Cardiac septum (tissue), 1 donor: ENCODE measurements at places on chromosomes 6 and 20.

DNA sequence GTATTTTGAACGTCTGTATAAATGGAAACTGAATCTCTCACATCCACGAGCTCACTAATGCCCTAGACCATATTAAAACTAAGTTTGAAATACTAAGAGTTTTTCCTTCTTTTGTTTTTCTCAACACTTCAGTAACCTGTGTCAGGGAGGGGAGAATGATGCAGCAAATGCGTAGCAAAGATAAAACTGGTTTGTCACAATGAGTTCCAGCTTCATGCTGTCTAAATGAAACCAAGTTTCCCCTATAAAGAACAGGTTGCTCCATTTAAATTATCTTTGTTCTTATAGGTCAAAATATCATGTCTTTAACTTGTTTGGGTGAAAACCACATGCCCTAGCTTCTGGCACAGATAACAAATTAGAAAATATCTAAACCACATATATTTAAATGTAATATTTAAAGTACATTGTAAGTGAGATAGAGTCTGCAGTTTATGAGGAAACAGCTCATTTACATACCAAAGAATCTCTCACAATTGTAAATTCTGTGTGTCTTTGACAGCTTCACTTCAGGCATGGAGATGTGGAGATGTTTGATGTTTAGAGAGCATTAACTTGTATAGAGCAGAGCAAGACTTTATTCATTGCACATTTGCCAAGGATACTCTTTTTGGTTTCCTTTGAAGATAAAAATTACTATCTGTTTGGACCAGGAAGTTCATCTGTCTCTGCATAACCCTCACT, 7.3 kb downstream of the TRDN start:
- no peak for DNase-seq

DNA sequence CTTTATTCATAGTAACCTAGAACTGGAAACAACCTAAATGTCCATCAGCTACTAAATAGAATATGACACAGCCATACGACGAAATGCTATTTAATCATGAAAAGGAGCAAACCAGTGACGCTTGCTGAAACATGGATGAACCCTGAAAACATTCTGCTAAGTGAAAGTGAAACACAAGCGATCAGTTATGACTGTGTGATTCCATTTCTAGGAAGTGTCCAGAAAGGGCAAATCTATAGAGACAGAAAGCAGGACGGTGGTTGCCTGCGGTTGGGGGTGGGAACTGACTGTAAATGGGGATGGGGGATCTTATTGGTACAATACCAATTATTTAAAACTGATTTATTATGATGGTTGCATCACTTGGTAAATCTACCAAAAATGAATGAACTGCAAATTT, 126.8 kb downstream of the IPCEF1 start:
- no peak for DNase-seq

GRCh38 chr20:44186674-44187053, 324 bp downstream of the JPH2 start:
- no peak for DNase-seq

DNA sequence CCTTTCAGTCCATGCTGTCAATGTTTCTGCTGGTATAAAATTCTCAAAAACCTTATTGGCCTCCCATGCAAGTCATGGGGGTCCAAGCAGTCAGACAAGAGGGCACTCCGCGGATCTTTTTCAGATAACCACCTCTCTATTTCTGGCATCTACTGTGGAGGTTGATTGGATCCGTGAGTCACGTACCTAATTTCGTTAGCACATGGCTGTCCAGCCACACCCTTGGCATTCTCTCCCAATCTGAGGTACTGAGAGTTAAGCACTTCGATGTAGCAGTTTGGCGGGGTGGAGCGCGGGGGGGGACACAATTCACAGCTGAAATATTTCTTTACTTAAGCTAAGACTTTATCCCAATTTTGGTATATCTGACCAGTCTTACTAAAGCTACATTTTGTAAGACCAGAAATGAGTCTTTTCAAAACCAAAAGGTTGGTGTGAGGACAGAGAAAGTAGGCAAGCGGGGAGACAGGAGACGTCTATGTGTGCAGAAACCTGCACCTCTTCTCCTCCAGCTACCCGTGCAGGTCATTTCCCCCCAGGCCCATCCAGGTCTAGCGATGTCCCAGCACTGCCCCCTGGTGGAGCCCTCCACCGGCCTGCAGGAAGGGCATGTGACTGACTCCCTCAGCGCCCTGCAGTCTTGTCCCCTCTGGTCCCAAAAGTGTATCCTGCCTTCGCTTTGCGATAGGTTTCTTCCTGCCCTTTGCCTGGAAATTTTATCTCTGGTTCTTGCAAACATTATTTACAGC, 113.1 kb downstream of the ADAT2 start:
- DNase-seq, result no peak

DNA sequence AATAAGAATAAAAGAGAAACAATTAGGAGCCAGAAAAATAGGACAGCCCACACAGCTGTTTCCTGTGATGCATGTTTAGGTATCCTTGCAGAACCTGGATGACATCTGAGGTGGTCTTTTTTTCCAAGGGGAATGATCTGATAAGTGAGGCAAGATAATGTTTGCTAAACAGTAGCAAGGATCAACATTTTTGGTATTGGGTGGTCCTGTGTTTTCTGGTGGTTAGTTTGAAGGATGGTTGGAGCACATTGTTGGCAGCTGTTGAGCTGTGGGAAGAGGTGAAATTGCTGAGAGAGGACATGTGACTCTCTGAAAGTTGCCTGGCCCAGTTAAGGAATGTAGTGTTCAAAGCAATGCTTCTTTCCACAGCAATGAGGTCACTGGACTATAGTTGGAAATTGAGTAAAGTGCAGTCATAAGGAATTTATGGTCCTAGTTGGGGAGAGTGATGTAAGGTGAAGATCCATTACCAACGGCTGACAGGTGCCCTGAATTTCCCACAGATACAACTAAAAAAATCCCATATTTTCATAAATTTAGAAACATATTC, 270.2 kb upstream of the IMPG1 start:
- no peak for DNase-seq

GRCh38 chr6:140897349-140897748, 1235.4 kb upstream of the GJE1 start:
- DNase-seq, result no peak

GRCh38 chr6:108524528-108525248, 36.0 kb upstream of the FOXO3 start:
- no peak for DNase-seq

DNA sequence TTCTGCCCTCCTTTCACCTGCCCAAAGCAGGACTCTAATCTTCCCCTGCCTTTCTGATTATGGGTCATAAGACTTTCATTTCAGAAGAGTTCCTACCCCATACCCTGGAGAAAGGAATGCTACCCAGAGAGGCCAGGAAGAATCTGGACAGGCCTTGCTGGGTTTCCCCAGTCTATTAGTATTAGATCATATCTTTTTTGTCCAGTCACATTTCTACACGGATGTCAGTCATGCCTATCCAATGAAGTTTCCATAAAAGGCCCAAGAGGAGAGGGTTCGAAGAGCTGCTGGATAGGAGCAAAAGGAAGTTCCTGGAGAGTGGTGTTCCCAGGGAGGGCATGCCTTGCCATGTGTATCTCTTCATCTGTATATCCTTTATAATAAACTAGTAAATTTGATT, 3.2 kb downstream of the POLH start:
- DNase-seq, result no peak

DNA sequence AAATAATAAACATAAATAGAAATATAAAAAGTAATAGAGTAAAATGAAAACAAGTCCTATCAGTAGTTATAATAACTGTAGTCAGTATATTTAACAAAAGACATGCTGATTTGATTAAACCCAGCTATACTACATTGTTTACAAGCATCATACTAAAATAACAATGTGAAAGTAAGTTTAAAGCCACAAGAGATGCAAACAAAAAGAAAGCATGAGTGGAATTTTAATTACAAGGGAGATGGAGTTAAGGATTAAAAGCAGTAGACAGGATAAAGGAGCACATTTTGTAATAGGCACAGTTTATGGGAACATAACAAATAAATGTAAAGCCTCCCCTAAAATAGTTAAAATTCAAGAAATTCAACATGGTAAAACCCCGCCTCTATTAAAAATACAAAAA, 41.5 kb downstream of the SENP6 start:
- DNase-seq, result no peak

- no peak for DNase-seq
These were observed 121.0 kb downstream of the SYNDIG1 start for GRCh38 chr20:24590178-24590982.
